ENCODE measurements at places on chromosomes 2 and 18.
A peak's percentile ranks its signal among the peaks of the same experiment; 100 is the strongest.

DNA sequence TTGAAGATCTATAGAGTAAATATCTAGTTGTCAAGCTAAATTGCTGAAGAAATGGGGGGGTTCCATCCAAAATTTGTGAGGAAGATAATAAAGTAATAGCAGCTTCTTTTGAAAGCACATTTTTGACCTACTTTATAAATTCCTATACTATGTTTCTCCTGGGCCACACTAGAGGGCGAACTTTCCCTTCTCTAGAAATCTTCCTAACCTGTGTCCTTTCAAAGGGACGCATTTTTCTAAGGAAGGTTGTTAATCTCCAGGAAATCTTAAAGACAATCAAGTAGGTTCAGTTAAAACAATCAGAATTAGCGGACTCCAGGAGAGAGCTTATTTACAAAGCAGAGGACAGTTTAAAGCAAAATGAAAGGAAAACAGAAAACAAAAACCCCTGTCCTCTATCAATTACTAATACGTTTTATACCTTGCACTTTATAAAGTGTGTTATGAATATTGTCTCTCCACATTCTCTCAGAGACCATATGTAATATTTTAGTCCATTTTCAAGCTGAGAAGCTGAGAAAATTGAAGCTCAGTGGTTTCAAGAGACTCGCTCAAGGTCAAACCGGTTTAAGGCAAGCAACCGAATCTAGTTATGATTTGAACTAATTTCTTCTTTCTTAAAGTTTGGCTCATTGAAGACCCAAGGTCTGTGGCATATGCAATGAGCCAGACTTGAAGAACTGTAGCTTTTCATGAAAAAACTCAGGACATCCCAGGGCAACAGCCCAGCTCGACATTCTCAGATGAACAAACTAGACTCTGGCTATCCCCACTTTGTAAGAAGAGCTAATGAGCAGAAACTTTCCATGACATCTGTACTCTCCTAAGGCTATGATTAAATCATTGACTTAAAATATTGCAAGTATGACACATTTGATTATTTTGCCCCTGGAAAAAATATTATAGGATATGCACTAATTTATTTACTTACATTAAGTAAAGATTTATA, 273.6 kb downstream of the PAX3 start:
- DNase-seq: no peak

- DNase-seq: no peak
Observed at GRCh38 chr2:47302308-47302707, 100.6 kb upstream of the MSH2 start.

DNA sequence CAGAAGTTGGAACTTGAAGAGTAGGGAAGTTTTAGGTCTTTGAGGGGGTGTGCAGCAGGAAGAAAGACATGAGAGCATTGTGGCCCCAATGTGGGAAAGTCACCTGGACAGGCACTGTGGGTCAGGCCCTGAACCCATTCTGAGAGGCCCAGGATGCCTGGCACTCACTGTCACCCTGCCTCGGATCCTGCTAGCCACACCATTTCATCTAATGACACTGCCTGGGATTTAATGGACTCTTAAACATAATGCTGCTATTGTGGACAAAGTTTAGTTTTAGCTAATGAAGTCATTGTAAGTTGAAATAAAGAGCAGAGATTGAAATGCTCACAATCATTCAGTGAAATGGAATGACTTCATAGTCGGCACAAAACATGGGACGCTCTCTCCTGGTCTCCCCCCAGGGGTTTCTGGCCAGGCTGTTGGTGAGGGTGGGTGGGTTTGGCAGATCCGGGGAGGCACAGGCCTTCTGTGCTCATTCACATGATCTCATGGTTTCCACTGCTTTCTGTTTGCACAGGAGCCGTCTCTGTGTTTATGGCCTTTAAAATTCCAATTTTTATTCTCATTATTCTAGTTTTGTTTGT, 141.8 kb upstream of the KLHL29 start:
- DNase-seq: no peak

GRCh38 chr2:22035361-22035830, 911.6 kb downstream of the TDRD15 start:
- DNase-seq: no peak

GRCh38 chr2:189602233-189602632, 21.6 kb upstream of the SLC40A1 start:
- DNase-seq: no peak

DNA sequence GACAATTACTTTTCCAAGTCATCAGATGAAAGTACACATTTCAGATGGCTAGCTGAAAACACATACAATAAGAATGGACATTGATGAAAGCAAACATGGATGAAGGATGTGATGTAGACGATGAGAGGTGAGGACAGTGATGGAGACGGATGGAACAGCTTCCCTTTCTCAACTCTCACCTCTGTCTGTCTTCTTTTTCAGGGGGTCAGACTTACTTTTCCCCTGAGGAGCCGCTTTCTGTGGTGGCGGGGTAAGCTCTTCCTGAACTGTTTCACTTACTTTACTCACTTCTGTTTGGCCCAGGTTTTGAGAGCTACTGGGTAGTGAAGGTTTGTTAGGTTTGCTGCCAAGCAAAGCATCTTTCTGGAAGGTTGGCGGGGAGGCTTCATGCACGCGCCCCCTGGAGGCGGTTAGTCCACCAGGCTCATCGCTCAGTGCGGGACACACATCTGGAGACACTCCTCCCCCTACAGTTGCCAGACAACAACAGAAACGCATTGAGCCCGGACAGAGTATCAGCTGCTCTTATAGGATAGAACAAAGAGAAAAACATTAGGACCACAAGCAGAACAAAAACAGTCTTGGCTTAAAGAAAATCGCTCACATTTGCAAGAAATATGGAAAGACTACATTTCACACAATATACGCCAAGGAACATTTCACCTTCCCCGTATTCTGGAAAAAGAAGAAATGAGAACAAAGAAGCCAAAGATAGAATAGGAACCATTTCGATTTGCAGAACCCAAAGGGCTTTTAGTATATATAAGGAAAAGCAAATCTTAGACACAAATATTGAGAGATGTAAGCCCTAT, 90.5 kb downstream of the MYOM1 start:
- peak; percentile 56 for DNase-seq

GRCh38 chr2:221502270-221503010, 69.7 kb downstream of the EPHA4 start:
- no peak for DNase-seq

DNA sequence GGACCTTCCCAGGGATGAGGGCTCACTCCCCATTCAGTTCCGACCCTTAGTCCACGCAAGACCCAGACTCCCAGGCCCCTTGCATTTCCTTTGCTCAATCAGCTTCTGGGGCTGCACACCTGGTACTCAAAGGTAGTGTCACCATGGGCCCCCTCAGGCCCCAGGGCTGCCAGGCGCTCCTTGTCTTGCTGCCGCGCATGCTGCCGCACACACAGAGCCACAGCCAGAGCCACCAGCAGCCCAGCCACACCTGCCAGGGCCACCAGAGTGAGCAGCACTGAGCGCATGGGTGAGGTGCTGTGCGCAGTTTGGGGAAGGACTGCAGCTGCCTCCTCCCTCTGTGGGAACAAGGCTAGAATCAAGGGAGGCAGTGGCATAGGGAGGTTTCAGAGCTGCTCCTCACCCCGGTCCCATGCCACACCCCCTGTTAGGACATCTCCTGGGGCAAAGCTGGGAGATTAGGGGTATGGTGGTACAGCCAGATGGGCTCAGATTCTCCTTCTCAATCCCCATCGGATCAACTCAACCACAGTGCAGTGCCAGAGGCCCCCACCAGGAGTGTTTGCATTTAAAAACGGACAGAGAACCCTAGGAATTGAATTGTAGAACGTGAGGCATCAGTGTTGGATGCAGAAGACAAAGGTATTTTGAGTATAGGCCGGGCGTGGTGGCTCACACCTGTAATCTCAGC, 11.3 kb downstream of the PTPRN start:
- no peak for DNase-seq

GRCh38 chr2:150612957-150613710, 125.7 kb upstream of the RND3 start:
- no peak for DNase-seq

DNA sequence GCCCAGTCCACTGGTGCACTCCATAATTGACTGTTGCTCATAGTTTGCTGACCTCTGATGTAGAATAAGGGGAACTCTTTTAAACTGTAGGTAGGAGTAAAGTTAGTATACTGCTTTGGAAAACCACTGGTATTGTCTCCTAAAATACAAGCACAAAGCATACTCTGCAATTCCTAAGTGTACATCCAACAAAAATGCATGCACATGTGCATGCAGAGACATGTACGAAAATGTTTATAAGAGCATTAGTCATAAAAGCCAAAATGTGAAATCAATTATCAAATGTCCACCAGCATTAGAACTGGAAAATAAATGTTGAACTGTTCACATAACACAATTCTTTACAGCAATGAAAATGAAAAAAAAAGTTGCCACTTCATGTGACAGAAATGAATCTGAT, 39.8 kb upstream of the DDX18 start:
- no peak for DNase-seq

DNA sequence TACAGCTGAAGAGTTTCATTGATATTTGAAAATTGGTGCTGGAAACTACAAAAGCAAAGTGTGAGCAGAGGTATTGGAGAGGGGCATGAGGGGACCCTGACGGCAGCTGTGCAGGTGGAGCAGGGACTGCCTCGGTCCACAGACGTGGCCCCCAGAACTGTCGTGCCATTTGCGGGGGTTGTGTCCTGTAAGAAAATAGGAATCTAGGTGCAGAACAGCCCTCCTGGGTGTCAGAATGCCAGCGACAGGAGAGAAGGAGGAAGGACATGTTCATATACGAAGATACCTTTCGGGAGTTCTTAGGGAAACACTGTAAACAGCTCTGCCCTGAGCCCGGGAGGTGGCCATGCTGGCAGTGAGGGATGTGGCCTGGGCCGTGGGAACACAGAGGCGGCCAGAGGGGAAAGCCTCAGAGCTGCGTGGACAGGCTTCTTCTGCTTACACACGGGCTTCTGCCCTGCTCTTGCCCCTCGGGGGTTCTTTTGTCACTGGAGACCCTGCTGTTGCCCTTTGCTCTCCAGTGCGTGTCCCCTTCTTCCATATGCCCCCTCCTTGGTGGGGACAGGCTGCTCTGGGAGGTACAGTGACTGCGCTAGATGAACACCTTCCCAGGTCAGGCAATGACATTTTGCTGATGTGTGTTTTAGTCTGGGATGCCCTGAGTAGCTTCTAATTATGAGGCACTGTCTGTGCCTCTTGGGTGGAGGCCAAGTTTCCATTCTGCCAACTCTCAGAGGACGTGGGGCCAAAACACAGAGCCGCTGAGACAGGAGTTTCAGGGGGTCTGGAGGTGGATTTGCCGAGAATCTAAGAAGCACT, 81.9 kb upstream of the TXNDC2 start:
- no peak for DNase-seq

DNA sequence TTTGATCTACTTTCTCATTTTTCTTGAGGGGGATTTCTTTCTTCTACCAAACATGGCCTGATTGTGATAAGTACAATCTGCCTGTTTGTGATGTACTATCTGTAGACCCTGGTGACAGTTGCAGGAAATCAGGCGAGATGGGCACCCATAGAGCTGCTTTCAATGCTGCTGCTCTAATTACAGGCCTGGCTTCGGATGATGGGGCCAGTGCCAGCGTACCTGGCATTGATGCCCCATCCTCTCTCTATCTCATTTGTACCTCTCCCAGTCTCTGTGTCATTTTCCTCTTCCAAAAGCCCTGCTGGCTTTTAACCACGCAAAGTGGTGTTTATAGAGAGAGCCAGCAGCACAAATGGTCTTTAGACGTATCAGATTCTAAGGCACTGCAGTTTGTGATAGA, 69.9 kb downstream of the KCTD18 start:
- no peak for DNase-seq

Measured in naive thymus-derived CD8-positive, alpha-beta T cell (primary cell).